Foreskin keratinocyte (primary cell): ENCODE measurements at places on chromosomes 3 and 15.

- peak; percentile 99 for DNase-seq
Observed at GRCh38 chr3:156233876-156234275, 113.5 kb downstream of the KCNAB1 start.

- no peak for DNase-seq
Observed at GRCh38 chr3:37375184-37376127, 201.1 kb upstream of the LRRFIP2 start.

- DNase-seq: no peak
Observed at GRCh38 chr3:113602836-113603235, 70.5 kb downstream of the SIDT1 start.

GRCh38 chr3:52230461-52230860 is 5.0 kb upstream of the TLR9 start:
- DNase-seq: no peak

GRCh38 chr15:68330901-68331300 is 53.4 kb downstream of the FEM1B start:
- DNase-seq: no peak

DNA sequence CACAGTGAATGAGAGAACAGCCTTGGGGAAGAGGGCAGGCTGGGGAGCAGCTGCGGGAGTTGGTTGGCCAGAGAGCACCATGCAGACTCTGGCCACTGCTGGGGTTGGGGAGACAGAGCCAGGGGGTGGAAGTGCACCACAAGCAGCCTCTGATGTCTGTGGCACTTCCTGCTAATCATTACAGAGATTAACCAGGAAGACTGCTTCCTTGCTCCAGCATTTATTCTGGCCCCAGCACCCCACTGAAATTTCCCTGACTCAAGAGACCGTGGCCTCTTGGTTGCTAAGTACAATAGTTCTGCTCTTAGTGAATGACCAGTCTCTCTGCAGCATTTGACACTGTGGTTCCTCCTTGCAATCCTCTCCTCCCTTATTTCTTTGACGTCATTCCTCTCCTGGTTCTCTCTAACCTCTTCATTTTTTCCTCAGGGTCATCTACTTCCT is 266.2 kb upstream of the ROPN1 start:
- no peak for DNase-seq

GRCh38 chr3:144756704-144757440 is 785.2 kb downstream of the DIPK2A start:
- no peak for DNase-seq

GRCh38 chr3:189995129-189995528 is 125.6 kb downstream of the P3H2 start:
- no peak for DNase-seq

- DNase-seq: no peak
Observed at GRCh38 chr15:69579950-69580618, 127.5 kb downstream of the RPLP1 start.

GRCh38 chr15:76626611-76627010 is 278.5 kb downstream of the SCAPER start:
- no peak for DNase-seq

GRCh38 chr3:166478356-166478755 is 641.1 kb upstream of the BCHE start:
- peak; percentile 54 for DNase-seq

- DNase-seq: no peak
Observed at GRCh38 chr3:76514836-76515235, 525.1 kb upstream of the ROBO2 start.
